ENCODE measurements at places on chromosomes 3 and 15.

GRCh38 chr15:94579286-94579685 lies 347.9 kb downstream of the MCTP2 start:
- DNase-seq = no peak

GRCh38 chr3:16802389-16802788 lies 82.4 kb upstream of the PLCL2 start:
- DNase-seq = no peak

GRCh38 chr3:113977822-113978221 lies 30.0 kb downstream of the ZDHHC23 start:
- DNase-seq = no peak

DNA sequence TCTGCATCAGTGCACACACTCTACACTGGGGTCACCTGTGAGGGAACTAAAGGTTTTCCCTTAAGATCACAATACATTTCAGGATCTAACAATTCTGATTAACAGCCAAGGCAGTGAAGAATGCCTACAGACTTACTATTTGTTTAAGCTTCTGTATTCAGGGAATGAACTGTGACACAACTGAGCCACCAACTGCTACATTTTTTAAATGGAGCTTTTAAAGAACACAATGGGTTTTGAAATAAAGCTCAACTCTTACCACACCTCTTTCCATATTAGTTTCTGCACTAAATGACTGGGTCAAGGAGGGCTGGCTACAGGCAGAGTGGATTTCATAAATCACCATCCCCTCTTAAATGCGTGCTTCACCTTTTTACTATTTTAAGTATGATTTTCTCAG lies 100.2 kb downstream of the TMCC1 start:
- DNase-seq = no peak

- no peak for DNase-seq
Measured at GRCh38 chr3:140148824-140149390, 213.9 kb downstream of the CLSTN2 start.

GRCh38 chr3:20724241-20724640 lies 538.2 kb upstream of the SGO1 start:
- DNase-seq = no peak

DNA sequence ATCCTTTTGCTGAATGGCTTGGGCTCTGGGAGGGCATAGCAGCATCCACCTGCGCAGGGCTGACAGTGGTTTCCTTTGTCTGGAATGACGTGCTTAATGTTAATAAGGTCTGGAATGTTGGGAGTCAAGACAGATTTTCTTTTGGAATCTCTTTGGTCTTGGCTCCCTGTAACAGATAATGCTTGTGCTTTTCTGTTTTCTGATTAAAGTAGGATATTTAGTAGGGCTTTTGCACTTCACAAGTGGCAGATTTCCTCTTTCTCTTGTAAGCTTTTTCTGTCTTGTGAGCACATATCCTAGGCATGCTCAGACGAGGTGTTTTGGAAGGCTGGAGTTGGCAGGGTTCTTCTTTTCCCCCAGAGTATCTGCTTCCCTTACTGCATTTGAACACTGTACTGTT lies 189.6 kb downstream of the GHSR start:
- DNase-seq = no peak

DNA sequence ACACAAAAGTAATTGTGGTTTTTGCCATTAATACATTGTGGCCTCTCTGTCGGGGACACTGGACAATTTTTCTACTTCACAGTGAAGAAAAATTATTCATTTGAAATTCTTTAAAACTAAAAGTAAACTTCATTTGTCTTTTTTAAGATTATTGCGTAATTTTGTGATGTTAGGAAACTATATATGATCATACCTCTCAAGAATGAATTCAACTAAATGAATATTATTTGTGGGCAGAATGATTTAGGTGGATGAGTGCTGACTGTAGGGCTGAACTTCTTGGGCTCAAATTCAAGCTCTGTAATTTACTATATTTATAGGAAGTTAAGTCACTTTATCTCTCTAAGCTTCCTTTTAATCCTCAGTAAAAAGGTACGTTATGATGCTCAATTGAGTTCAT lies 441.2 kb downstream of the ROBO1 start:
- DNase-seq = no peak

DNA sequence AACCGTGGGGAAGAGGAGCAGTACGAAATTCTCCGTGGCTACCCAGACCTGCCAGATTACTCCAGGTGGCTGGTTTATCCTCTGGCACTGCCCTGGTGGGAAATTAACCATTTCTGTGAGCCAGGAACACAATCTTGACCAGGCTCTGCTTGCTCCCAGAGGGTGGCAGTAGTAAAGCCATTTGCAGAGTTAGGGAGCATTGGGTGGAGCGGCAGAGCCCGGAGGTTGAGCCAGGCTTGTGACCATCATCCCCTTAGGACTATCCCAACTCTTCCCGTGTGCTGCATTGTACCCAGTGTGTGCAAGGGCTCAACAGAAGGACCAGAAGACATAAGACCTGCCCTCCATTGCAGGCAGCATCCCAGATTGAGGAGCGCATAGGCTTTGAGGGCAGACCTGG lies 5.3 kb downstream of the KNG1 start:
- DNase-seq = no peak

GRCh38 chr15:81049835-81050234 lies 49.1 kb downstream of the TLNRD1 start:
- DNase-seq = no peak

DNA sequence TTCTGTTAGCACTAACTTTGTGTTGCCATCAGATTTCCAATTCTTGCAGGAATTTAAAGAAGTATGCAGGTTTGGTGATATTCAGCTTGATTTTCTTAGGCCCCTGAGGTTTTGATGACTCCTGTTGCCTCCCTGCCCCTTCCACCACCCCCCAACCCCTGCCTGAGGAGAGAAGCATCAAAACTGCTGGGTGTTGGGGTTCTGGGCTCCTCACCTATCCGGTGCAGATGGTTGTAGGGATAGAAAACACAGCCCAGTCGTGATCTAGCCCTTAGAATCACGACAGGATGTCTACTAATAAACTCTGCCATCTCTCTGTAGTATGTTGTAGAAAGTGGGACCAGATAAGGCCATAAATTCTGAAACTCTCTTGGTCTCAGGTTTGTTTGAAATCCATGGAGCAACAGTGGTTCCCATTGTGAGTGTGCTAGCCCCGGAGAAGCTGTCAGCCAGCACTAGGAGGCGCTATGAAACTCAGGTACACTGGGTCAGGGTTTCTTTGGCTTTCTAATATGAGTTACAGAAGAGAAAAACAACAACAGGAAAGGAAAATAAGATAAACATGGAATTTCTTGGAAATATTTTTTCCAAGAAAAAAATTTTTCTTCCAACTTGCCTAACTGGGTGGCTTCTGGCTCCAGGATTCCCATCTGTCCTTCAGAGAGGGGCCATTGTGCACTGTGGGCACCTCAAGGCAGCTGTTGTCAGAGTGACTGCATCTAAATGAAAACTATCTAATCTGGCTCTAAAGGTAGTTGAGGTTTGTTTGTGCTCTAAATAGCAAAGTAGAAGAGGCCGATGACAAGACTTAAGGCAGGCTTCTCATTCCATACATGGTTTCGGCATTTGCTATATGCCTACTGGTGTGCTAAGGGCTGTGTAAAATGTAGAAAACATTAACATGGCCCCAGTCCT lies 8.7 kb downstream of the SRP14 start:
- DNase-seq = no peak

DNA sequence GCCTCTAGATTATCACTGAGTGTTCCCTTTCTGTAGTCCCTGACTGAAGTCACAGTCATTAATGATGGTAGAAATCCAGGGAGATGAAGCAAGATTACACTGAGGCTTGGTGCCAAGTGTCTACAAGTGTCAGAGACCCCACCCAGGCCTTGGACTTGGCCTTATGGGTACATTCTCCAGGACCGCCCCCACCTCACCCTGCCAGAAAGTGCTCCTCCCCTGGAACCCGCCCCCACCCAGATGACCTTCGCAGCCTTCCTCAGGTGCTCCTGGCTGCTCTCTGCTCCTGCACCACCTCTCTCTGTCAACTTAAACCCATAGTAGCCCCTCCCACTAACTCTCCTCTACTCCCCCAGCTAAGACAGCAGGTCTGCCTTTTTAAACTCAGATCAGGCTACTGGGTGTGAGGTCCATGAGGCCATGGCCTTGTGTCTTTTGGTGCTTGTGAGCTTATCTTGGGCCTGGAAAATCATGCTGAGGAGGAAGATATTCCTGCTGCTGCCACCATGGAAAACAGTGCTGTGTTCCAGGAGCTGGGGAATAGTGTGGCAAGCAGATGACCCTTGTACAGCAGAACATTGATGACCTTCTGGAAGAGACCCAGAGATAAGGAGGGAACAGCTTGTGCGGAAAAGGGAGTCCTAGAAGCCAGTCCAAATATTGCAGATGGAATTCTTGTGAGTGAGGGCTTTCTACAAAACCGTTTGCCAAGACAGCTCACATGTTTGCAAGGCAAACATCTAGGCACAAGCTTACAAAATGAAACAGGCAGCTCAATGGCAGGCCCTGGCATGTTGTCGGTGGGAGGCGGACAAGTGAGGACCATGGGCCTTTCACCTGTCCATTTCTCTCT lies 40.3 kb upstream of the NDUFB4 start:
- no peak for DNase-seq

- DNase-seq = no peak
Measured at GRCh38 chr15:36278219-36278618, 301.2 kb upstream of the CDIN1 start.

DNA sequence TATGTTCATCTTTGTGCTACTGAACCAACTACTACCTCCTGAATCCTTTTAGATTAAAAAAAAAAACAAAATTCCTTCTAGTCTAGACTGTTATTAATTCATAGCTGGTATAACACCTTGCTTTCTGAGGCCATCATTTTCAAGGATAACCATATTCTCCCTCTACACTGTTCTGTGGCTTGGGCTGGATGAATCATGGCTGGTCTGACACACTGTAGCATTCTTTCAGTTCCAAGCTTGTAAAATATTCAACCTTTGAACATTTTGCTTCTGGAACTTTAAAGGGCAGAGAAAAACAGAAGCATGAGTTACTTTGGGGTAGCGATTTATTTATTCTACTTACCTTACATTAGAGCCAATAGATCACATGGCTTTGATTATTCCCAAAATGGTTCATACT lies 7.6 kb downstream of the HSPBAP1 start:
- DNase-seq = no peak

- no peak for DNase-seq
Measured at GRCh38 chr3:55731741-55732140, 244.6 kb upstream of the WNT5A start.

DNA sequence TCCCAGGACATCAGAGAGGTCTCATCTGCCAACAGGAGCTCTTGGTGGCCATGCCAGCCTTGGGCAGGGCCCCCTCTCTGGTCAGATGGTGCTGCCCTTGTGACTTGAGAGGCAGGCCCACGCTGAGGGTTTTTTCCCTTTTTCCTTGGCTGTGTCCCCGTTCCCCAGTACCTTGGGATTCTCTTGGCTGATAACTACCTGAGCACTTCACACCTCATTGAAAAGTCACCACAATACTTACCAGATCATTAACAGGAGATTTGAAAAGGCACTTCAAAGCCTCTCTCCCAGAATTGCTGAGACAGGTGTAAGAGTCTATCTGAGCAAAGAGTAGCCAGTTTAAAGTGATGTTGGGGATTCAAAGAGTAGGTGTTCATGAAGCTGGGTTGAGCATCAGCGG lies 15.1 kb upstream of the TMEM158 start:
- DNase-seq = no peak

GRCh38 chr3:196947136-196947859 lies 5.0 kb upstream of the NCBP2 start:
- no peak for DNase-seq

DNA sequence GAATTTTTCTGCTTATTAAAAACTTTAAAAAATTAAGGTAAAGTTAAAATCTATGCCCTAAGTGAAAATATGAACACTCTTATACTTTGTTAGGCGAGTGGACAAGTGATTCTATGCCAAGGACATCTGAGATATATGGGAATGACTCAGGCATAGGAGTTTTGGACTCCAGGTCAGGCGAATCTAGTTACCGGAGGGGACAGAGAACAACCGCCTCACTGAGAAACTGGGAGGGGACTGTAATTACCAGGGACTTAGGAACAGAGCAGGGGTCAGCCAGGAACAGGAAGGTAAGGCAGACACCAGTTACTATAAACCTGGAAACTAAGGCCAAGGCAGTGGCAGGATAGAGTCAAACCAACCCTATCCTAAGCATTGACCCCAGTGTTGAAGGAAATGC lies 16.8 kb upstream of the ATP1B3 start:
- no peak for DNase-seq

DNA sequence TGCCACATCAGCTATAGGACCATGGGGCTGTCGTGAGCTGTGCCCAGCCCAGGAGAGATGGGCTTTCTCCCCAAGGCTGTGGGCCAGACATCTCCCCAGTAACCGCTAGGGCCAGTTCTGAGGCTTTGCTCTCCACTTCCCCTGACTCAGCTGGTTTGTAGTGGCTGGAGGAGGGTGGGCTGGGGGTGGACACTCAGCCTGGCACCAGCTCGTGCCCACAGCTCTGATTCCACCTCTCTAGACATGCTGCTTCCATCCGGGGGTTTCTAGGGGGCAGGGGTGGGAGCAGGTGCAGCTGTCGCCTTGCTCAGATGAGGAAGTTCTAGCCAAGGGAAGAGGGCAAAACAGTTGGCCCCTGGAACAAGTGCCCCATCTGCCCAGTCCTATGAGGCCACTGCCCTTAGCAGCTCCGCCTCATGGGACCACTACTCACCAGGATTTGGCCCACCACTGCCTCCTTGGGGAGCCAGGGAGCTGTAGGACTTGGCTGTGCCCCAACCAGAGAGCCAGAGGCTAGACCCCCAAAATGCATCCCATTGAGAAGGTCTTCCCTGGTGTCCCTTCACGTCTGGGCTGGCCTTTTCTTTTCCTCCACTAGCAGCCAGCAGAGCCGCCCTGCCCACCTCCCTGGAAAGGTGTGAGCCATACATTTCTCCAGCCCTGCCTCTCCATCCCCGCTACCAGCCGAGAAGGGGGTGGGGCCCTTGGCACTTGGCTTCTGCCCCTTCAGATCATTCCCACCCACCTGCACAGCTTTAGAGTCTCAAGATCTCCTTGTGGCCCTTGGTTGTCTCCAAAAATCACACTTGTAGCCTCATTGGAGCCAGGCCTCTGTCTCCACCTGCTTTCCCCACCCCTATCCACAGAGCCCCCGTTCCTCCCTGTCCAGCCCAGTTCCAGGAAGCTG lies 9.9 kb downstream of the GLYCTK start:
- no peak for DNase-seq

GRCh38 chr15:90015749-90016148 lies 14.6 kb downstream of the ZNF710 start:
- DNase-seq = no peak

GRCh38 chr3:154690413-154690812 lies 260.4 kb upstream of the GPR149 start:
- no peak for DNase-seq

DNA sequence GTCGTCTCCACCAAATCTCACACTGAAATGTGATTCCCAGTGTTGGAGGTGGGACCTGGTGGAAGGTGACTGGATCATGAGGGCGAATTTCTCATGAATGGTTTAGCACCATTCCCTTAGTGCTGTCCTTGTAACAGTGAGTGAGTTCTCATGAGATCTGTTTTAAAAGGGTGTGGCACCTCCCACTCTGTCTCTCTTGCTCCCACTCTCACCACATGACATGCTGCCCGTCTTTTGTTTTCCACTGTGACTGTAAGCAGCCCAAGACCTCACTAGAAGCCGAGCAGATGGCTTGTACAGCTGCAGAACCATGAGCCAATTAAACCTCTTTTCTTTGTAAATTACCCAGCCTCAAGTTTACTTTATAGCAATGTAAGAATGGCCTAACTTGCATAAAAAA lies 21.2 kb downstream of the RAD18 start:
- no peak for DNase-seq

GRCh38 chr15:90248789-90249202 lies 560 bp upstream of the TTLL13 start:
- no peak for DNase-seq
